Stimulated activated CD4-positive, alpha-beta T cell treated with anti-CD3 and anti-CD28 coated beads, TNF-alpha, amount 100 ng/mL, for 24 hours (primary cell): ENCODE measurements at places on chromosomes 11 and 22.

DNA sequence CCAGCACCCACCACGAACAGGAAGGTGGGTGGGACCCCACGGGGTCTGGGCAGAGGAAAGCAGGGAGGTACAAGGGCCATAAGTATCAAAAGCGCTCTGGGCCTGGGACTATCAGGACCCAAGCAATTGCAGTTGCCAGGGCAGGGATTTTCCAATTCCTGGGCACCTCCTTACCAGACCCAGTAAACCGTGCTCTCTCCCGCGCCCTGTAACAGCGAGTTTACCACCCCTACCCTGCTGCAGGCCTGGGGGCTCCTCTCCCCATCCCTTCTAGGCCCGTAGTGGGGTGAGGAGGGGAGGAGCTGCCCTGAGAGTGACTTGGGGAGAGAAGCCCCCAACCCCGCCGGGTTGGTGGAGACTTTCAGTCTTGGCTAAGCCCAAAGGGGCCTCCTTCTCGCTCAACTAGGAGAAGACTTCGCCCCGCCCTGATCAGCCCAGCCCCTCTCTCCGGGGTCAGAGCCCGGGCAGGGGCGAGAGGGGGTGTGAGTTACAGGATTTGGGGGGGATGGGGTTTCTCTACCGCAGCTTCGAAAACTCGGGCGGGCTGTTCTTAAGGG, 5.4 kb downstream of the PAX6 start:
- DNase-seq: no peak

DNA sequence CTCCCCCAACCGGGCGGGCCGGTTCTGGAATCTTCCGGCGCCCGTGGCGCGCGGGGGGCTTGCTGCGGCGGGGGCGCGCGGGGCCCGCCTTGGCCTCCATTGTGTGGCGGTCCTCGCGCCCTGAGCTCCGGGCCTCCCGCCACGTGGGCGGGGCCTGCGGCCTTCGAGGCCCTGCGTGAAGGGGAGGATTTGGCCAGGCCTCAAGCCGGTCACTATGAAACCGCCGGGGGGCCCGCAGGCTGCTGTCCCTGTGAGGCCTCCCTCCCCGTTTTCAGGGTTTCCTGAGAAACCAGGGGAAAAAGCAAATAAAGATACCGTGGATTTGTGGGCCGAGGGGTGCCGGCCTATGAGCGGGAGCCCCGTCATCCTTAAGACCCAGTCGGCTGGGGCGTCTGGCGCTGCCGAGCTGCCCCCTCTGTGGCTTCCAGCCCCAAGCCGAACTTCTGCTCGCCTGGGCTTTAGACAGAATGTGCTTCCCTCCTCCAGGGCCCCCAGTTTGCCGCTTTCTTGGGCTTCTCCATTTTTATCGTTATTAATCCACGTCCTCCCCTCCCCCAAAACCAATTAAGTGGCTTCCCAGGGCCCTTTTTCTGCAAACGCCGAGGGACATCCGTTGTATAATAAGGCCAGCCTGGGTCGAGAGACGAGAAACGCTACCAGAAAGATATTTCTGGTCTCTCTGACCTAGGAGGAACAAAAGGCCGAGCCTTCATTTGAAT, 602 bp downstream of the EWSR1 start:
- DNase-seq: peak; percentile 22

DNA sequence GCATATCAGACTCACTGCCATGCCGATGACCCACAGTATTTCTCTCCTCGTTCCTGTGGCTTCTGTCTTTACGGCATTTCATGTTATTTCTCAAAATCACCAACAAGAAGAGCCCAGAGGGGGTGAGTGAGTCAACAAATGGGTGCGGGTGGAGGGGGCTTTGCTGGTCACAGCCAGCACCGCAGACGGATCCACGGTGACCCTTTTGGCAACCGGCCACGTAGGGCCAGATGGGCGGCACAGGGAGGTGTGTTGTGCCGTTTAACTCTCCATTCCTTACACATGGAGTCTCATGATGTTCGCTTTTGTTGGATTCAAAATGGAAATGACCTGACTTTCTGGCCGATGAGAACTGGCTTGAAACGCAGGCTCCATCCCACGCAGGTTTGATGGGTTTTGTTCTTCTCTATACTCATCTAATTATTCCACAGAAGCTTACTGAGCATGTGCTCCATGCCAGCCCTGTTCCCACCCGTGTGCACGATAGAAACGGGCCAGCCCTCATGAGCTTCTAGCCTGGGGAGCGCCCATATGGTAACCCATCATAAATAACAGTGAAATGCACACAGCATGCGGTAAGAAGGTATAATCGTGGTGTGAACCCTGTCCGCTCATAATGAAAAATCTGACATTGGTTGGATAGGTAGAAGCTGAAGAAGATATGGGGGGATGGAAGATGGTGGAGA, 319.9 kb downstream of the BRD1 start:
- no peak for DNase-seq

DNA sequence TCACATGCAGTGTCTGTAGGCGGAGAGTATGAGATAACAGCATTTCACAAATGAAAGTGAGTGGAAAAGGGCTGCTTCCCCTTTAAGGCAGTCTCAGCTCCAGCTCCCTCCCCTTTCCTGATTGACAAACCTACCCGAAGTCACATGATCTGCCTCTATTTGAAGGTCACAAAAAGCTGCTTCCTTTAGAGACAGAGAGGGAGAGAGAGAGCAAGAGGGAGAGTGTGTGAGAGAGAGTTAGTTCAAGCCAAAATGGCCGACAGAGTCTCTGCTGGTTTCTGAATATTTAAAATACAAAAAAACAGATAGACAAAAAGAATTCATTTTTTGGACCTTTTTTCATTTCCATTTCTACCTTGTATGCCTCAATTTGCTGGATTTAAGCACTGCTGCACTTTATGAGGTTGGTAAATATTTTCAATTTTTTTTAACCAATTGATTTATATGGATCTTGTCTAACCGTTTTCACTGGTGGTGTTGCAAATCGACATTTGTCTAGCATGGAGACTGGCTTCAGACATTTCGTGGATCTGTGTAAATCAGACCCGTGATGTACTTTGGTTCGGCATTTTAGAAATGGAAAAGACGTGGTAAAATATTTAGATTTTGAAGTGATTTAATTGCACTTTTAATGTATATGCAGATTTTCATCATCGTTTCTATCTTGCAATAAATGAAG, at the start of gene TNRC6B:
TNRC6B (plus strand) TSS at position 188 of the 679 bp plus-strand sequence; CDS start at position 399, 211 bp downstream.
- peak; percentile 55 for DNase-seq

GRCh38 chr11:91374794-91375193, 849.8 kb upstream of the FAT3 start:
- DNase-seq: no peak

DNA sequence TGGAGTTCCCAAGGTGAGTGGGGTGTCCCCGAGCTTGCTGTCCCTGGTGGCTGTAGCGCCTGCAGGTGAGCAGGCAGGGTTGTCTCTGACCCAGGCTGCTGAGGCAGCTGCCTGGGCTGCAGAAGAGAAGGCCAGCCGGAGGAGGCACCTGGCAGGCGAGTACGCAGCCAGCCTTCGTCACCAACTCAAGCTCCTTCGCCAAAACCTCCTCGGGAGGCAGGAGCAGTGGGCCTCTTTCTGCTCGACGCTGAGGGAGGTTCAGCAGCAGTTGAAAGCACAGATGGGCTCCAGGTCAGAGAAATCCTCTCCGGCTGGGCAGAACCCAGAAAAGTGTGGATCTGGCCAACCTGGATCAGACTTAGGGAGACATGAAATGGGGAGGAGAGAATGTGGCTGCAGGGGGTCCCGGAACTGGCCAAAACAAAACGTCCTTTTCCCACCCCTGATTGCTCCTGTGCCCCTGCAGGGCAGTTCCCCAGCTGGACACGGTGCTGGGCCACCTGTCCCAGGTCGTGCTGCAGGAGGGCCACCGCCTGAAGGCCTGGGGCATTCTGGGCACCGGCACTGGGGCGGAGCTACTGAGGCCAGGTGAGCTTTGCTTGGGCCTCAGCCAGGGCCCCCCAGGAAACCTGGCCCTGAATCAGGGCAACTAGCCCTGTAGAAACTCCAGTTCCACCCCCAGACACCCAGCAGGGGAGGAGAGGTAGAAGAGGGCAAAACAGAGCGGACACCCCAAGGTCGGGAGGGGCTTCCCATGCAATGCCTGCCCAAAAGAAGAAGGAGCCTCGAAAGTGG, 56.7 kb downstream of the BTG4 start:
- DNase-seq: no peak

DNA sequence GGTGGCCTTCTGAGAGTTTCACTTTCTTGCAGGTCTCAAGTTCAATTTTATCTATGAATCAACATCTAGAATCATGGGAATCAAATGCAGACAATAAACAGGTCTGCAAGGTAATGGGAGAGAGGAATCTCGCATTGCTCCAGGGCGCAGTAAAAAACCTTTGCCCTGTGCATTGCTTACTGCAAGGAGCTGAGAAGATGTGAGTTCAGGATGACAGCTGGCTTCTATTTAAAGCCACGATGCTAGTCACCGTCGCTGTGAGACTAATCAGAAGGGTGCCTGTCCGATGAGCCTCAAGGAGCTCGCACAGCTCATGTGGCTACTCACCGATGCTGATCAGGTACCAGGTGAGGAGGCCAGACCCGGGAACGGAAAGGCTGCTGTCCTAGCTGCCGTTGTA, 30.2 kb upstream of the APOA1 start:
- no peak for DNase-seq

DNA sequence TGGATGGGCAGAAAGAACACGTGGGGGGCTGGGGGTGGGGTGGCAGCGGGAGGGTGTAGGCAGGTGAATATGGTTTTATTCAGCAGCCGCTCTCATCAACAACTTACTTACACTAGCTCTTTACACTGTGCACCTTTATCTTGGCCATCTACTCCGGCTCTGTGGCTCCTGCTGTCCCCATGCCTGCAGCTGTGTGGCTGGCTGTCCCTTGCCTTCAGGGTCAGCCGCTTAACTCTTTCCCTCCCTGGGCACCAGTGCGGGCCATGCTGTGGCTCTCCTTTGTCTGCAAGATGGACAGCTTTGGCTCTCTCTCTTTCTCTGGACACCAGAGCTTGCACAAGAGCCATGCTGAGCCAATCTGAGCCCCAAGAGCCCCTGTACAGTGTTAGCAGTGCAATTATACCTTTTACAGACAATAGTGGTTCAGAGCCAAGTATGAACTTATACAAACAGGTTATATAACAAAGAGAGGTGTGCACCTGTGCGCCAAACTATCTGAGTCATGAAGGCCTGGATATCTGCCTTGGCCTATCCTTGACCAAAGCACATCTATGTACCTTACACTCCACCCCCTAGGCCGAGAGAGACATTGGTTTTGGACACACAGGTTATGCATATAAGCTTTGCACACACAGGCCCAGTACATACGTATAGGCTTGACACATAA, 94.3 kb upstream of the CTSC start:
- DNase-seq: no peak

DNA sequence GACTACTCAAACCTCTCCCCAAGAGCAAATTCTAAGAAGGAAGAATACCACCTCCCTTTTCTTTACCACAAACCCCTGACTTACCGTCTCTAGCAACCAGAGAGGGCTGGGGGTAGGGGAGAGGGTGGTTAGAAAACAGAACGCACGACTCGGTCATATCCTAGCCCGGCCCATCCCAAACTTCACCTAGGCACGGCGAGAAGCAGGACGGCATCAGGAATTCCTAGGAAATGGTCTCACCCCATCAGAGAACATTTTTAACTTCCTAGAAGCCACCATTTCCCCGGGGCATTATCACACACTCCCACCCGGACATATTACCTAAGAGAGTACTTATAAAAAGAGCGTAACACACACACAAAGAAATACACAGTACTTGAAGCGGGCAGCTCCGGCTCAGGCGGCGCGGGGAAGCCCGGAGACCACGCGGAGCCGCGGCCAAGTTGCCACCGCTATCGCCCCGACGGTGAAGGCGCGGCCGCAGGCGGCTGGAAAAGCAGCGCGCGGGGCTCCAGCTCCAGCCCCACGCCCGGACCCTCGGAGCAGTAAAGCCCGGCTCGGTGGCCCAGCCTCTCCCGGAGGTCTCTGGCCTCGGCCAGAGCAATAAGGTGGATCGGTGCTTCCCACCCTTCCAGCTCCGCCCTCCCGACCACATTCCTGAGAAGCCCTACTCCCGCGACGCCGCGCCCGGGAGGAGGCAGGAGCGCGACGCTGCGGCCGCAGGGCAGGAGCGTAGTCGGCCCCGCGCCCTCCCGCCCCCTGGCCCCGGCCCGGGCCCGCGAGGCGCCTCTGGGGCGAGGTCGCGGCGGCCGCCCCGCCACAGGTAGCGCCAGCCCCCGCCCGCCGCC, 878 bp downstream of the RRAS2 start:
- DNase-seq: no peak

- DNase-seq: no peak
Measured at GRCh38 chr22:24444251-24444650, 16.9 kb downstream of the ADORA2A start.

- DNase-seq: no peak
Measured at GRCh38 chr11:32302826-32303225, 132.5 kb downstream of the WT1 start.

- DNase-seq: no peak
Measured at GRCh38 chr22:20991252-20992055, 9.4 kb downstream of the LZTR1 start.

- no peak for DNase-seq
Measured at GRCh38 chr11:110928391-110928790, 216.2 kb upstream of the ARHGAP20 start.

- DNase-seq: no peak
Measured at GRCh38 chr11:83127310-83127637, 29.7 kb upstream of the PCF11 start.

DNA sequence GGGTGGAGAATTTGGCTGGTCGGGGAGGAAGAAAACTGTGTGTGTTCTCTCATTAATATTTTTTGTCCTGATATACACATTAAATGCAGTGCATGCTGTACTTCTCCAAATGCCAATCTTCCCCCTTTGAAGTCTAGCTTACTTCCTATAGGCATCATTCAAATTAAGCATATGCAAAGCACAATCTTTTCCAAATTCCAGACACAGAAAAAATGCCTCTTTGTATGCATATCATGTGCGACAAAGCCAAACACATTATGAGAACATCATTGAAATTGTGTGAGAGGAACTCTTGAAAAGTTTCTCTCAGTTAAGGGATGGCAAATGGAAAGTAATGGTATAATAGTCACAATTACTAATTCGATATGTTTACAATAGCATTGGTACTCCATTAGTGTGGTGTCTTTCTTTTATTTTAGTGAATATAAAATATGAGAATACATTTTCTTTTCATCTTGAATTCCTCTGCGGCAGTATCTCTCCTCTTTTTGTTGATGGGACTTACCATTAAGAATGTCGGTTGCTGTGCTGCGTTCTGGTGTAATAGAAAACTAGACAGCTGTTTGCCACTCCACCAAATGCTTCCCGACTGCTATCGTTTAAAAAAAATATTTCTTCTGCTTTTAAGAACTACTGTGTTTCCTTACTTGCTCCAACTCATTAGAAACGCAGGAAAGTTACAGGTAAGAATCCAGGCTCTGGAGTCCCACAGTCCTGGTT, 19.3 kb upstream of the NRIP3 start:
- DNase-seq: no peak

GRCh38 chr11:73396985-73397384, 20.8 kb downstream of the RELT start:
- no peak for DNase-seq

GRCh38 chr11:17414317-17414737, 25.9 kb upstream of the KCNJ11 start:
- no peak for DNase-seq

- no peak for DNase-seq
Measured at GRCh38 chr22:23263651-23264555, 83.6 kb downstream of the BCR start.

GRCh38 chr22:50011447-50012210, 936 bp downstream of the IL17REL start:
- no peak for DNase-seq
